ENCODE measurements at places on chromosomes 11 and 22.
A peak's percentile ranks its signal among the peaks of the same experiment; 100 is the strongest.

DNA sequence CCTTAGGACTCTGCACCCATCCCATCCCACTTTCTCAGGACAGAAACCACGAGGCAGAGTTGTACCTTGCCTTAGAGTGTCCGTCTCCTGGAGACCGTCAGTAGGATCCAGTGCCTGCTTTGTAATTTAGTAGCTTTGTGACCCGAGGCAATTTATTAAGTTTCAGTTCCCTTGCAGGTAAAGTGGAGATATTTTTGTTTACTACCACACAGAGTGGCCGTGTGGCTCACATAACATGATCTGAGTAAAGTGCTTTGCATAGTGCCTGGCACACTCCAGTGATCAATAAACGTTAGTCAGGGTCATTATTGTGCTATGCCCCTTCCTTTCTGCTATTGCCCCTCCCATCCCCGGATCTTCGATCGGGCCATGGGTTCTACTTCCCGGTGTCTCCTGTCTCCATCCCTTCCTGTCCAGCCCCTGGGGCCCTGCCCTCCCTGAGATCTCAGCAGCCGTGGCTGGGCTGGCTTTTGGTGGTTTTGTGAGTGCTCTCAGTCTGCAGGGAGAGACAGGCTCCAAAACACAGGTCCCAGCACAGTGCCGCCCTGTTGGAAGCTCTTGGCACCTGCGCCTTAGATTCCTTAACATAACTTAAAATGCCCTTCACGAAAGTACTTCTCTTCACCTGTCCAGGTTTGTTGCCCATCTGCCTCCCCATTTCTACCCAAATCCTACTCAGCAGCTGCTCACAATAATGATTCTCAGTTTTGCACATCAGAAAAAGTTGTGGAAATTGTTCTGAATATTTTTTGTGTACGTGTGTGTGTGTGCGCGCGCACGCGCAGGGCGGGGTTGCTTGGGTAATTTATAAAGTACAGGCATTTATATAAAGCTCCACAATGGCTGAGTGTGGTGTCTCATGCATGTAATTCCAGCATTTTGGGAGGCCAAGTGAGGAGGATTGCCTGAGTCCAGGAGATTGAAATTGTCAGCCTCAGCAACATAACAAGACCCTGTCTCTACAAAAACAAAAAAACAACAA lies 753.7 kb downstream of the NTM start:
- DNase-seq: no peak

- no peak for DNase-seq
Measured at GRCh38 chr22:32518848-32519247, 44.2 kb downstream of the FBXO7 start.

DNA sequence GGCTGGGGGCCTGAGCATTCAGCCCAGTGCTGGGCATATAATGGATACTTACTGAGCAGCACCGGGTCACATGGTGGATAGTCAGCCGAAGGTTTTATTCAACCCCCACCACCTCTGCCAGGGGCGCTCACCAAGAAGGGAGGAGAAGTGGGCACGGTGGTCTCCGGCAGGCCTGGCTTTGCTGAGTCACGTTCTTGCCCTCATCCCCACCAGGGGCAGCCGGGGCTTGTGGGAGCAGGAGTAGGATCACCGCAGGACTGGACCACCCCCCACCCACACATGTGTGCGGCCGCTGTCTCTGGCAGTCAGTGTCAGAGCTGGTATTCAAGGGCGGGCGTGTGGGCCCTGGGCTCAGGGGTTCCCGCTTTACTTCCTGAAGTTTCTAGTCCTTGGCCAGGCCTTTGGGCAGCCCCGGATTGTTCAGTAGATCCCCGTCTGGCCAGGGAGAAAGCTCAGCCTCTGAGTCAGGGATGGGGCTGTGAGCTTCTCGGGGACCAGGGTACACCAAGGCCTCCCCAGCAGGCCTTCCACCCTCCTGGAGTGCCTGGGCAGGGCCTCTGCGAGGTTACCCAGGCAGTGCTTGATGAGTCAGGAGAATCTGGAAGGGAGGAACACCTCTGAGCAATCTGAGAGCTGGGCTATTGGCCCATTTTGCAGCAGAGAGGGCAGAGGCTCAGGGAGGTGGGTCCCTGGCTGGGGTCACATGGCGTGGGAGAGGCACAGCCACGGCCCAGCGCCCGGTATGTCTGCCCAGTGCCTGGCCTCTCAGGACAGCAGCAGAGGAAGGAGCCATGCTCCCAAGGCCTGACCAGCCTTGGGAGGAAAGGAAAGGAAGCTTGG lies 60.6 kb downstream of the RTL6 start:
- no peak for DNase-seq

DNA sequence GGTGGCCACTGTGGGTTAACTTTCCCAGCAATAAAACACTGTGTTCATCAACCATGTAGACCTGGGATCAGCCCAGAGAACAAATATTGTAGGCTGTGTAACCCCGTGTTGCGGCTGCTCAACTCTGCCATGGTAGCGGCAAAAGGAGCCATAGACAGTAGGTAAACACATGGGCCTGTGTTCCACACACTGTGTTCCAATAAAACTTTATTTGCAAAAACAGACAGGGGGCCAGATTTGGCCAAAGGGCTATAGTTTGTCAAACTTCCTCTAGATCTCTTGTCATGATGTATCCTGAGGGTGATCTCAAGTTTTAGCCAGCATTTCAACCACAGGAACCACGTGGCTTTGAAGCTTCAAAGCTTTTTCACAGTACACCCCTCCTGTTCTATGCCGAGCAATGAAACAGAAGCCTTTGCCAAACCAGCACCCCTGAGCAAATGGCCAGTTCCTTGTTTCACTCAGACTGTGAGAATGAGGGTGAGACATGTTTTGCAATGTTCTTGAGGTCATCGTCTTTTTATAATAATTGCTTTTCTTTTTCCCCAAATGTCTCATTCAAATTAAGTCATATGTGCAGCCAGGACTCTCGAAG lies 49.9 kb upstream of the FADD start:
- DNase-seq: no peak

DNA sequence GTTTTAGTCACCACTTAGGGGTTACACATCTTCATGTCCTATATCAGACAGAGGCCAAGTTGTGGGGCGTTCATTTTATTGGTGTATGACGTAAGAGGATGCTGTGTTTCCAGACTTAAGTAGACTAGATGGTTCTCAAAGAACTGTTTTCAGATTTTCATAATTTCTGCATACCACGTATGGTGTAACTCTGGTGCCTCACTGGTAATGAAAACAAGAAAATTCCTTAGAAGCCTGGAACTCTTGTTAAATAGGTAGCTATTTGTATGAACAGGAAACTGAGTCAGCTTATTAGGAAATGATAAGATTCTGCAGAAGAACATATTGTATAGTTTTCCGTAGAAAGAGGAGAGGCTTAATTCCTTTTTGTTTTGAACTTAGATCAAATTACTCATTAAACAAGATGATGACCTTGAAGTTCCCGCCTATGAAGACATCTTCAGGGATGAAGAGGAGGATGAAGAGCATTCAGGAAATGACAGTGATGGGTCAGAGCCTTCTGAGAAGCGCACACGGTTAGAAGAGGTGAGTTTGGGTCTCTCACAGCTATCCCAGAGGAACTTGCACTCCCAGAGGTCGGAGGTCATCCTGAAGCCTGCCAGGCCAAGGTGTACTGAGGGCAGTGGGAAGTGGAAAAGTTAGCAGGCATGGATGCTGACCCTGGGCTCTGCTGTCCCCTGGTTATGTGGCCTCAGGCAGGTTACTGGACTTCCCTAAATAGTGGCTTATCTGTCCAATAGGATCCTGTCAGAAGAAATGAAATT lies 3.9 kb downstream of the CDC45 start:
- DNase-seq: no peak

DNA sequence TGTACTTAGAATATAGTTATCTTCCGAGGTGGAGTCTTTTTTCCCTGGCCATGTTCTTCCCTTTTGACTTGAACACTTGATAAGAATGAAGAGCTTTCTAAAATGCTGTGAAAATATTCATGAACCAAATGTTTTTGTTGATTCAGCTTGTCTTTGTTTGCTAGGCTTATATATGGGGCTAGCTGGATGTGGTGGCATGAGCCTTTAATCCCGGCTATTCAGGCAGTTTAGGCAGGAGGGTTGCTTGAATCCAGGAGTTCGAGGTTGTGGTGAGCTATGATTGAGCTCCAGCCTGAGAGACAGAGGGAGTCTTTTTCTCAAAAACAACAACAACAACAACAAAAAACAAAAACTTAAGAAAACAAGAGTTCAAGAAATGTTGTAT lies 23.1 kb downstream of the CBL start:
- no peak for DNase-seq

DNA sequence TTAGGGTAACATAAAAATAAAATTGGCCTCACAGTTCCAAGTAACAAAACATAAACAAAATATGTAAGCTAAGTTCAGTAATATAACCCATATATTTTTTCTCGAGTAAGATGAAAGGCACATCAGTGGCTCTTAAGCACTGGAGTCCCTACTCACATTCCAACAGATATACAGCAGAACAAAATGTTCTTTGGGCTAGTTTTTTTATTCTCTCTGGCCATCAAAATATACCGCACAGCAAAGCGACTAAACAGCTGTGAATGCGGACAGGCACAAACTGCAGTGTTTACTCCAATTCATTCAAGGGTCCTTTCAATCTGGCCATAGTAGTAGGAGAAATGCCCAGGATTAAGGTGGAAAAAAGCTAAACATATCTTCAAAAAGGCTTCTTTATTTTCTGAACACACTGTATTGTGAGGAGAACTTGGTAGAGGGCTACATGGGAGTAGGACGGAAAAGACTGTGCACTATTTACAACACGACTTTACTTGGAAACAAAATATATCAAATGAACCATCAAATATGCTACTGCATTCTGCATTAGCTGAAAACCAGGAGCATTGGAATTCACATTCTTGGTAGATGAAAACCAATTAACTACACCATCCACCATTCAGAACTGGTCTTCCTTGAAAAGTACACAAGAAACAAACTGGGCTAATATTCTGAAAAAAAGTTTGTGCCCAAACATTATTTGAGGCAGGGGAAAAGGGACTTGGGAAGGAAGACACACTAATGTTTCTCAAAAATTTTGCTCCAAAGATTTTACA lies 4.4 kb downstream of the CDON start:
- no peak for DNase-seq

- DNase-seq: no peak
Measured at GRCh38 chr22:23542933-23543332, 37.2 kb downstream of the IGLL1 start.

GRCh38 chr11:125483592-125483991 lies 12.5 kb downstream of the FEZ1 start:
- no peak for DNase-seq

GRCh38 chr11:134973801-134974200 lies 561.8 kb upstream of the B3GAT1 start:
- DNase-seq: no peak

- no peak for DNase-seq
Measured at GRCh38 chr11:11533751-11534150, 88.1 kb downstream of the GALNT18 start.

- no peak for DNase-seq
Measured at GRCh38 chr11:45334410-45334809, 48.3 kb upstream of the SYT13 start.

DNA sequence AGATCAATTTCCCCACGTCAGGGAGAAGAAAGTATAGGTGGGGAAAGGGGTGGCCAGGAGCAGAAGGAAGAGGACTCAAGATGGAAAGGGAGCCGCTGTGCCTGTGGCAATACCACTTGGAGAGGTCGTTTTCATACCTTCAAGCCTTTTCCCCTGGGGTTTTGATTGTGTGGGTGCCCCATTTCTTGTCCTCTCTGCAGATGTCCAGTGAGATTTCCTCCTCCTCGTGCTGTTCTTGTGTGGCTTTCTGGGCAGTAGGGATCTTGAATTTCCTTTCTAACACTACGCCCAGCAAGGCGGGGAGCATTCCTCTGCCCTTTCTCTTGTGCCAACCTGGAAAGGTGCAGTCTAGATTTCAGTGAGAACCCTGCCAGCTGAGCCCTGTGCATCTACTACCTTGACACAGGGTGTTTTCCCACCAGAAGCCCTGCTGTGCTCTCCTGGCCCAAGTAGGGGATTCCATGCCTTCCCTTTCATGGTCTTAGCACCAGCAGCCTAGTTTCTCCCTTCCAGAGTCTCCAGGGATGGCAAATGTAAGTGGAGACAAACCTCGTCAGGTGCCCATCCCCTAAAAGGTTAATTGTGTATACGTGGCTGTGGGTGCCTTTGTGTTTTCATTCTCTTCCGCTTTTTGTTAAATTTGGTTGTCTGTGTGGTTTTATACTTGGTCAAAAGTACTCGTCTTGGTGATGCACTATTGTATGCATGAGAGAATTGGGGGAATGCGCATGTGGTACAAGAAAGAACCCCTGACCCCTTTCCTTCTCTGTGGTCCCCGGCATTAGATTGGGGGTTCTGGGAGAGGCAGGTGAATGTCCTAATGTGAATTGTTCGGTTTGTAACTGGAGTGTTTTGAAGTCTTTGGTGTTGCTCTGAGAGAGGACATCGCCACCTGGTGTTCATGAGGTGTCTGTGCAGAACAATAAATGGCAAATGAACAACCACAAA lies 71.4 kb upstream of the MPEG1 start:
- no peak for DNase-seq

- DNase-seq: no peak
Measured at GRCh38 chr11:118998822-118999221, 884 bp downstream of the CENATAC start.

DNA sequence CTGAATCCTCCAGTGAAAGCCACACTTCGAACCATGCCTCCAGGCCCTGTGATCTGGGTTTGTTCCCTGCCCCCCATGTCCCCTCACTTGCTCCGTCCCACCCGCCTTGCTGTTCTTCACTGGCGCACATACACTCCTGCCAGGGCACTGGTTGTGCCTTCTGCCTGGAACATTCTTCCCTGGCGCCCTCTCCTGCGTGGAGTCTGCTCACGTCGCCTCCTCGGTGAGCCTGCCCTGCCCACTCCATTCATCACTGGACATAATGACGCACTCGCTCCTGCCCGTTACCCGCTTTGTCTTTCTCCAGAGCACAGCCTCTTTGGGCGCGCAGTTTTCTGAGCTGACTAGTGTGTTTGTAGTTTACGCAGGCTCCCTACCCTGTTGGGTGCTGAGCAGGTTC lies 21.0 kb upstream of the MIEF1 start:
- no peak for DNase-seq

DNA sequence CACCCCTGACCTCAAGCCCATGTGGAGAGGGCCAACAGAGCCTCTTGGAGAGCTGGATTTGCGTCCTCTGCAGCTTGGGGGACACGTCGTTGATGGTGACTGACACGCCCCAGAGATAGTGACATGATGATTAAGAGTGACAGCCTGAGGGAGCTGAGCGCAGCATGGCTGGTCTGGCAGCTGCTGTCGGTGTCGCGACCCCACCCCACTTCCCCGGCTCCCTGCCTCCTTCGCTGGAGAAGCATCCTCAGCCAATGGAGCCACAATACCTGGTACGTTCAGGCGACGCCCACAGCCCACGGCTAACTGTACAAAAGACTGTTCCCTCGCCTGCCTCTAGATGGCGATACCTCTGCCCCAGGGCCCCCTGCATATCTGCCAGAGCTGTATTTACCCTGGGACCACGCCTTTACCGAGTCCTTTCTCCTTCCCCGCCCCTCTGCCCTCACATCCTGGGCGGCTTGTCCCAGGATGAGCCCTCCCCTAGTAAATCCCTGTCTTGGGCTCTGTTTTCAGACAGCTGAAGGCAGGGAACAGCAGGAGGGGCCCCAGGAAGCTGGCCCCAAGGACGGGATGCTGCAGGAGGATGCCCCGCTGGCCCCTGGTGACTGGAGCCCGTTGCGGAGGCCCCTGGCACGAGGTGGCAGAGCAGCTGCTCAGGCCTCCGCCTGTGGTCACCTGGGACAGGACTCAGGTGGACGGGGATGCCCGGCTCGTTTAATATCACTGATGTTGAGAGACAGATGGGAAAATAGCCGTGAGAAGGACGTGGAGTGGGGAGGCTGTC lies 90.6 kb downstream of the RPS6KA4 start:
- DNase-seq: peak; percentile 85
